ENCODE measurements at places on chromosomes 1 and 21.

- DNase-seq: no peak
Measured at GRCh38 chr1:212879947-212880690, 22.0 kb downstream of the FLVCR1 start.

DNA sequence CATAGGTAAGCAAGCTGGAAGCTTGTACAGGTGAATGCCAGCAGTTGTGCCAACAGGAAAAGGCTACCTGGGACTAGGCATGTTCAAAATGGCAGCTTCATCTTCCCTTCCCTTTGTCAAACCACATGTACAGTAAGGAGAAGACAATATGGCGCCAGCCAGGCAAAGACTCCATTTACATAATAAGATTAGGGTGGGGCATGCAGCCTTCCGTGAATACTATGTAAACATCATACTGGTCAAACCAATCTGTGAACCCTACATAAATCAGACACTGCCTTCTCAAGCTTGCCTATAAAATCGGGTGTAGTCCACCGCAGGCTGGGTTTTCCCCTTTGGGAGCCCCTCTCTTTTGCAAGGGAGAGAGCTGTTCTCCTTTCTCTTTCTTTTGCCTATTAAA, 24.6 kb downstream of the ATF3 start:
- DNase-seq: no peak

GRCh38 chr1:232462213-232462612, 167.7 kb downstream of the SIPA1L2 start:
- DNase-seq: no peak

DNA sequence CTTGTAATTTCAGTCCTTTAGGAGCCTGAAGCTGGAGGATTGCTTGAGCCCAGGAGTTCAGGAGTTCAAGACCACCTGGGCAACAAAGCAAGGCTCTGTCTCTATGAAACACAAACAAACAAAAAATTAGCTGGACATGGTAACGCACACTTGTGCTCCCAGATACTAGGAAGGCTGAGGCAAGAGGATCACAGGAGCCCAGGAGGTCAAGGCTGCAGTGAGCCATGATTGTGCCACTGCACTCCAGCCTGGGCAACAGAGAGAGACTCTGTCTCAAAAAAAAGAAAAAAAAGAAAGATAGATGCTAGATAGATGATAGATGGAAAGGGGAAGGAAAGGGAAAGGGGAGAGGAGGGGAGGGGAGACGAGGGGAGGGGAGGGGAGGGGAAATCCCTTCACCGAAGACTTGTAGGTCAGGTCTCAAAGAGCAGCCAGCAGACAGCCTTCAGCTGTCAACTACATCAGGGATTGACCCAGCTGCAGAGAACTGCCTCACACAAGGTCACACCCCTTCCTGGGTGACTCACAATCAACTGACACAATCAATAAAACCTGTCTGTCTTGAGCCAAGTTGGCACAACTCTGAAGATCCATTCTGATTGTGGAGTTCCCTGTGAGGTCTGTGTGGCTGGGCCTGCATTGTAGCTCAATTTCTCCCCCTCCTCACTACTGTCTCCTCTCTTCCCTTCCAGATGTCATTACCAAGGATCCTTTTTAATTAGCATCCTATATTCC, 200.6 kb downstream of the RGS7 start:
- no peak for DNase-seq

DNA sequence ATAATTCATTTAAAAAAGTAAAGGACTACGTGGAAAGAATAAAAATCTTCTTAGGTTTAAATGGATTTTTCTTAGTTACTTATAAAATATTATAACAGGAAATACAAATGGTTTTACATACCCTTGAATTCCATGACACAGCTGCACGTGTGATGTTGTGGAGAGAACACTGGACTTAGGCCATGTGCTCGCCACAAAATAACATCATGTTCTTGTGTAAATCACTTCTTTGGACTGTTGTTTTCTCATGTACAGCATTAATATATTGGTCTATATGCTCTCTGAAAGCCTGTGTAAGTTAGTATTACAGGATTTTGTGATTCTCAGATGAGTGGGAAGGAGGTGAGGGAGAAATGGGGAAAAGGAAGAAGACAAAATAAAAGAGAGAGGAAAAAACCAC, 228.2 kb downstream of the DNM3 start:
- no peak for DNase-seq

- DNase-seq: no peak
Measured at GRCh38 chr1:7587108-7587772, 183.9 kb upstream of the VAMP3 start.

DNA sequence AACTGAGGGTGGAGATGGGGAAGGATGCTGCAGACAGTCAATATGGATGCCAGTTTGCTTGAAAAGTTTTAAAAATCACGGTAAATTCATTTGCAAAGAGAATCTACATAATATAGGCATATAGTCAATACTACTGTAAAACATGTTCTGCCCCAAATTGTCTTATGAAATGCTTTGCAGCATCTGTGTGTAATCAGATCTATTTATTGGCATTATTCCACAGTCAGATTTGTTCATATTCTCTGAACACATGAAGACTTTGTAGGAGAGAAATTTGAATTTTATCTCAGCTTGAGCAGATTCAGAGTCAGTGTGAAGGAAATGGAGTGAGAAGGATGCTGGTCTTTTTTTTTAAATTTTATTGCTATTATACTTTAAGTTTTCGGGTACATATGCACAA, 88.5 kb downstream of the PLPPR4 start:
- DNase-seq: no peak

GRCh38 chr1:20982316-20982715, 194.4 kb downstream of the EIF4G3 start:
- no peak for DNase-seq
